ENCODE measurements at places on chromosomes 5 and 9. TPM values are rescaled to one million over a fixed set of nuclear protein-coding genes. Genes with fewer than 3 reads are reported as not detected.

MRPL22 gene
- 12.8 TPM for total RNA-seq

GABRA6 gene
- total RNA-seq: not detected

FOXD4L5 gene
- 0.07 TPM for total RNA-seq

GARIN3 gene
- total RNA-seq: not detected

FAM200C gene
- total RNA-seq: 7.2 TPM

GRIA1 gene
- 2.4 TPM for total RNA-seq

PCDHGB1 gene
- total RNA-seq: 2.2 TPM

KCNN2 gene
- 0.17 TPM for total RNA-seq

TAF11L5 gene
- total RNA-seq: not detected
